ENCODE measurements at places on chromosomes 12 and 14.

DNA sequence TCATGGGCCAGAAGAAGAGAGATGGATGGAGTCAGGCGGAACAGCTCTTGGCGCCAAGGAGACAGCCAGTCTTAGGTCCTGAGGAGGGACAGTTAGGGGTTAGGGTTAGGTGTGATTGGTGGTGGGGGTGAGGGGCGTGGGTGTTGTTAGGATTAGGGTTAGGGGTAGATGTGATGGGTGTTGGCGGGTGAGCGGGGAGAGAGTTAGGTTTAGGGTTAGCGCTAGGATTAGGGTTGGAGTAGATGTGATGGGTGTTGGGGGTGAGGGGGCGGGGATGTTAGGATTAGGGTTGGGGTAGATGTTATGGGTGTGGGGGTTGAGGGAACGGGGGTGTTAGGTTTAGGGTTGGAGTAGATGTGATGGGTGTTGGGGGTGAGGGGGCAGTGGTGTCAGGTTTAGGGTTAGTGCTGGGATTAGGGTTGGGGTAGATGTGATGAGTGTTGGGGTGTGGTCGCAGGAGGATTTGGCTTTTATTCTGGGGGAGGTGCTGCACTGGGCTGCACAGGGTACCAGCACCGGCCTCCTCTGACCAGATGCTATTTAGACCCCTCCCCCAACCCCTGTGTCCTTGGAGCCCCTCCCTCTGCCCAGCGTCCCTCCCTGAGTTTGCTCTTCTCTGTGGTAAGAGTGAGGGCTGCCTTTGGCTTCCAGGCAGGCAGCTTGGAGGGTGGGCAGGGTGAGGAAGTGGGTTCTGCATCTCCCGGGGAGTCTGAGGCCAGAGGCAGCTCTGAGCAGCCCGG, 35.6 kb upstream of the FBRSL1 start:
- no peak for DNase-seq
- peaks cover 4% of the 10 kb centered on the region for H3K4me1 ChIP-seq
- H3K36me3 ChIP-seq, result no peaks in the 10 kb centered on the region
- no peak overlapping the region for H3K4me3 ChIP-seq
- H3K27ac ChIP-seq, result no peak overlapping the region
- H3K27me3 ChIP-seq, result no peaks in the 10 kb centered on the region

- no peaks in the 10 kb centered on the region for H3K4me1 ChIP-seq
- H3K27me3 ChIP-seq, result no peaks in the 10 kb centered on the region
- no peak overlapping the region for H3K4me3 ChIP-seq
- no peak overlapping the region for H3K27ac ChIP-seq
- H3K36me3 ChIP-seq, result no peaks in the 10 kb centered on the region
Observed at GRCh38 chr12:32379667-32380066, 19.7 kb upstream of the FGD4 start.

- no peak for DNase-seq
- H3K36me3 ChIP-seq, result no peaks in the 10 kb centered on the region
- H3K4me1 ChIP-seq, result no peaks in the 10 kb centered on the region
- no peak overlapping the region for H3K4me3 ChIP-seq
Observed at GRCh38 chr14:37641117-37641516, 45.7 kb downstream of the TTC6 start.

- no peak for DNase-seq
- no peaks in the 10 kb centered on the region for H3K27me3 ChIP-seq
- H3K4me3 ChIP-seq, result no peak overlapping the region
- peaks cover 22% of the 10 kb centered on the region for H3K36me3 ChIP-seq
Observed at GRCh38 chr12:112207397-112207924, 82.1 kb downstream of the TRAFD1 start.

- no peak overlapping the region for H3K4me3 ChIP-seq
- no peak for DNase-seq
- H3K27me3 ChIP-seq, result no peaks in the 10 kb centered on the region
- no peaks in the 10 kb centered on the region for H3K4me1 ChIP-seq
Observed at GRCh38 chr12:67727702-67728666, 79.4 kb downstream of the DYRK2 start.
